ENCODE measurements at places on chromosomes 12 and 14.

GRCh38 chr12:74689071-74689655 lies 151.5 kb downstream of the ATXN7L3B start:
- no peak for DNase-seq

DNA sequence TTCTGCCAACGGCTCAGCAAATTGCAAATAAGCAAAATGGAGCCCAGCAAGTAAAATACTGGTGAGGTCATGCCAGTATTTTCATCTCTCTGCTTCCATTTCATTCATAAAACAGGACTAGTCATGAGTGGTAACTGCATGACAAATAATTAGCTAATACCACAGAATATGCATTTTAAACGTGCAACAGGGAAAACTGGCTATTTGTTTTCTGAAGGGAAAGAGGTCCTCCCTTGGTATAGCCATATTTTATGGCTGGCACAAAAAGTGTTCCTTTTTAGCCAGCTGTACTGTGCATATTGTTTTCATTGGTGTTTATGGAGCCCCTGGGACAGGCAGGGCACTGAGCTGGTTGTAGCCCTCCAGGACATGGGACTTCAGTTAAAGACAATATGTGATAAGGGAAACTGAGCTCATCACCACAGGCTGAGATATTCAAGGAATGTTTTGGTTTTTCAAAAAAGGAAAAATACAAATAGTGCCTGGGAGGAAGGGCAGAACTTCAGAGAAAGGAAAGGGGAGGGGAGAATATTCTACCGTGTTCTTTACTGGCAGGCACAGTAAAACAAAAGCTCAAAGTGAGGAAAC lies 26.1 kb upstream of the FOXN3 start:
- DNase-seq, result no peak

- DNase-seq, result no peak
Observed at GRCh38 chr12:75892731-75893408, 138.7 kb downstream of the PHLDA1 start.

- DNase-seq, result no peak
Observed at GRCh38 chr12:24820872-24821271, 128.0 kb downstream of the BCAT1 start.
